Stimulated activated CD8-positive, alpha-beta memory T cell treated with anti-CD3 and anti-CD28 coated beads, Interleukin-4, amount 100 ng/mL, for 4 hours (primary cell): ENCODE measurements at places on chromosomes 6 and 20.

DNA sequence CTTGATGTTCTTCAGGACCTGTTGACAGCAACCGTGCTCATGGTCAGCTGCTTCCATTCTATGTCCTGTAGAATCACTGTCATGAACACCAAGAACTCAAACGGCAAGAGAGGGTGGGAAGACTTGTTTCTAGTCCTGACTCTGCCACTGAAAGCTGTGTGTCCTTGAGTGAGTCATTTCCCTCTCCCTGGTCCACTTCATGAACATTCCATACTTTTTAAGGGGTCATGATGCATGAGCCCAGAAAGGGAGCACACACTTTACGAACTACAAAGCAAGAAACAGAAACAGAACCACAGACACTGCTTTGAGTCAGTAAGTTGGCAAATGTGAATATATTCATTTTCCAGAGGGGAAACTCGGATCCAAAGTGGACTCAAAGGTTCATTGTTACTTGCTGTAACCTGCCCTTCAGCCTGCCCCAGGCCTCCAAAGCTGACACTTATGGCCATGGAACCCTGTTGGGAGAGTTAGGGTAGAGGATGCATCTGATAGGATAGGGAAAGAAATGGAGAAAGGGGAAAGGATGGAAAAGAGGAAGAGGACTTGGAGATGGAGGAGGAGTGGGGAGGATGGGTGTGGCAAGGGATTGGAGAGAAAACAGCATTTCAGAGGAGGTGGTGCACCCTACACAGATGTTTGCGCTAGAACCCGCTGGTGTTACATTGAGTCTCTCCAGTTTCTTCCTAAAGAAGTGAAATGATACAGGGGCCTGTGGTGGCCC is 129.8 kb downstream of the FOXO3 start:
- no peak for DNase-seq

GRCh38 chr6:72741083-72741482 is 119.2 kb downstream of the KCNQ5 start:
- no peak for DNase-seq

- no peak for DNase-seq
Measured at GRCh38 chr6:72954716-72955115, 270.6 kb downstream of the KHDC1L start.

DNA sequence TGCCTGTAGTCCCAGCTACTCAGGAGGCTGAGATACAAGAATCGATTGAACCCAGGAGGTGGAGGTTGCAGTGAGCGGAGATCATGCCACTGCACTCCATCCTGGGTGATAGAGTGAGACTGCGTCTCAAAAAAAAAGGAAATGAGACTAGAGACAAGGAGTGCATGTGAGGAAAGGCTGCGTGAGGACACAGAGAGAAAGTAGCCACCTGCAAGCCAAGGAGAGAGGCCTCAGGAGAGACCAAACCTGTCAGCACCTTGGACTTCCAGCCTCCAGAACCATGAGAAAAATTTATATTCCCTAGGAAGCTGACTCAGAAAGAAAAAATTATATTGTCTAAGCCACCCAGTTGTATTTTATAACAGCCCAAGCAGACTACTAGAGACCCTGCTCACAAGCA is 7.4 kb upstream of the BEND3 start:
- no peak for DNase-seq

DNA sequence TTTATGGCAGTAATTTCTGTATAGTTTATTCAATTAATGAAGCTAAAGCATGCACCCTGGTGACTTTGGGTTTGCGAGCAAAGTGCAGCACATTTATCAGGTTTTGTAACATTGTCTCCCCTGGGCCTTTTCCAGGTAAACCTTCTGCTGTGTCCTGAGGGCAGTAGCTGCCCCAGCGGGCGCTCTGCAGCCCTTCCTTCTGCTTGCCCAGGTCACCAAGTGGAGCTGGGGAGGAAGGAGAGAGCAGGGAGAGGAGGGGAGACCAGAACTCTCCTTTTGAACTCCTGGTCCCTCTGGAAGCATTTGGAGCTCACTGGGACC is 145.6 kb downstream of the DLL1 start:
- no peak for DNase-seq

GRCh38 chr20:40081653-40082052 is 607.4 kb downstream of the MAFB start:
- DNase-seq: no peak

DNA sequence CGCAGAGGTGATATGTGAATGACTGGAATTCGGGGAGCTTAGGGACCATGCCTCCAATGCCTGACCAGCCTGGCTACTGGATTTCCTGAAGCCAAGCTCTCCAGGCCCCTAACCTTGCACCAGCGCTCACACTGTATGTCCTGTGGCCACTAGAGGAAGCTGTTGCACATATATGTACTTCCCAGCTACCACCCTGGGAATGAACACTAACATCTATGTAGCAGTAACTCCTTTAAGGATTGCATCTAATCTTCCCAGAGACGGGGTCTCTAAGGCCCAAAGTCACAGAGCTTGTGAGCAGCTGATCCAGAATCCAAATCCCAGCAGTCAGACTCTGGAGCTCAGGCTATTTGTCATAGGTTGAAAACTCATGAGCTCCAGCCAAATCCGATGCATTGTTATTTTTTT is 20.4 kb upstream of the BPIFB1 start:
- no peak for DNase-seq

- no peak for DNase-seq
Measured at GRCh38 chr6:158149641-158150040, 18.4 kb downstream of the SERAC1 start.

DNA sequence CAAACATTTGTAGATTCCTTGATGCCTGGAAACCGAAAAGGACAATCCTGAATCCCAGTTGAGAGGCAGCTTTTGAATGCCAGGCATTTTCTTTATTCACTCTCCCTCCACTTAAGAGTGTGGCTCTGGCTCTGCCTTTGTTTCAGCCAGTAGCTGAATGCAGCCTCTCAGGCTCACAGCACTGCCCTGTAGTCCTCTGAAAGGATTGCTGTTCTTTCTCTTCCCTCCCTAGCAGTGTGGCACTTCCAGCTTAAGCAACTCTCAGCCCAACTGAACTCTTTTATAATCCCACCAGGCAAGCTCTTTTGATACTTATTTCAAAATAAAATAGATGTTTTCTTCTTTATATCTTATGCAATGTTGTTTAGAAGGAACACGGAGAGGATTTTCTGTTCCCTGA is 415.6 kb downstream of the GJA1 start:
- DNase-seq: no peak

GRCh38 chr6:134658596-134658995 is 291.3 kb downstream of the ALDH8A1 start:
- DNase-seq: no peak

GRCh38 chr6:131430531-131430930 is 142.5 kb upstream of the ARG1 start:
- DNase-seq: no peak

- no peak for DNase-seq
Measured at GRCh38 chr6:114342826-114343781, at the start of gene HS3ST5. HS3ST5 (minus strand) TSS chr6:114343023; CDS start chr6:114062845, 280,178 bp downstream.

- DNase-seq: no peak
Measured at GRCh38 chr6:44201200-44201599, 15.5 kb upstream of the MYMX start.

- DNase-seq: no peak
Measured at GRCh38 chr6:75499640-75500039, 6.0 kb upstream of the FILIP1 start.

DNA sequence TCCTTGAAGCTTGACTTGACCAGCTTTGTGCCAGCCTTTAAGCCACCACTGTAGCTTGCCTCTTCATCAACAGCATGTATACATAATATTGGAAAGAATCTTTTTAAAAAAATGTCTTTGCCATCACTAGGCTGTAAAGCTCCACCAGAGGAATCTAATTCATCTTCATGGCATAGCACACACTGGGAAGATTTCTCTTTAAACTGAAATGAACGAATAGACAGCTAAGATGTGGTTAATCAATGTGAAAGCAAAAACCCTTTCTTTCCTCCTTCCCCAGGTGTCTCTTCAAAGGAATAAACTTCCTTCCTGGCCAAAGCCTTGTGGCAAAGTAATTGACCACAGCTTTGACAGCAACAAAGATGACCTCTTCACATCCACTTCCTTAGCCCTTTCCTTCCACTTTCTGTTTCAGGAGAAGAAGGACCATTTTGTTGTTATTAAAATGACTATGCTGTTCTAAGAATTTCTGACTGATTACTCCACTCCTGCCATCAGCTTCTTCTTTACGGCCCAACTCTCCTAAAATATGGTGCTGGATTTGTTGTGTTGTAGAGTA is 428.7 kb upstream of the SOX4 start:
- no peak for DNase-seq

DNA sequence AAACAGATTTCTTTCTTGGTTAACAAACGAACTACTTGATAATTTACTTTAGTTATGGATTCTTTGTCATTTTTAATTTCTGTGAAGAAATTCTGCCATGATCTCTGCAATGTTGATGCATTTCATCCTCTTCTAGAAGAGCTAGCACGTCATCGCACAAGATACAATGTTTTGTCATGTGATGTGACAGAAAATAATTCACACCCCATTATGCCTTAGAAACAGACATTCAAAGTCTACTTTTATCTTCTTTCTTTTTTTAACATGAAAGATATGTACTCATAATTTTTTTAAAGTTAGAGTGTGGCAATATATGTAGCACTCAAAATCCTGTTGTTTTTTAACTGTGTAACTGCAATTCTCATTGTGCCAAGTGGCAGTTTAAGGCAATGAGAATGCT is 39.6 kb upstream of the NELFCD start:
- DNase-seq: no peak

DNA sequence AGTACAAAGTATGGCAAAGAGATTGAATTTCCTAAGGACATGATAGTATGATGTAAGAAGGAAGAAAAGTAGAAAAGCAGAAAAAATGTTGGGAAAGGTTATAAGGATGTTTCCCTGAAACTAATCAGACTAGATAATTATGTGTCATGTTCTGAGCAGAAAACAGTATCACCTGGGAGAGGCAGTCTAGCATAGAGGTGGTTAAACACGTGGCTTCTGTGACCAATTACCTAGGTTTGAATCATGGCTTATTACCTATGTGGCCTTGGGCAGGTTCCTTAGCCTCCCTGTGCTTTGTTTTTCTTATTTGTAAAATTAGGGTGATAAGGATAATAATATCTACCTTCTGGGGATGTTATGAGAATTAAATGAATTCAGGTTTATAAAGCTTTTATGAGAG is 38.0 kb downstream of the SCGN start:
- no peak for DNase-seq

- DNase-seq: no peak
Measured at GRCh38 chr6:158376631-158377081, 64.4 kb downstream of the TULP4 start.

DNA sequence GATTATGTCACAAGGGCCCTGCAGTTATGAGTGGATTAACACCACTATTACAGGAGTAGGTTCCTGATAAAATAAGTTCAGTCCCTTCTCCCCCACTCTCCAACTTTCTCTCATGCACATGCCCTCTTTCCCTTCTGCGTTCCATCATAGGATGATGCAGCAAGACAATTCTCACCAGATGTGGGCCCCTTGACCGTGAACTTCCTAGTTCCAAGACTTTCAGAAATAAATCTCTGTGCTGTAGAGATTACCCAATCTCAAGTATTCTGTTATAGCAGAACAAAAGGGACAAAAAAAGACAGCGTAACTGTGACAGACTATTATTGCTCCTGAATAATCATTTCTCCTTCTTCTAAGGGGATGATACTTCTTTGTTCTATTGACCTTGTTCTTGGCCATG is 33.8 kb upstream of the TMEM244 start:
- DNase-seq: no peak

DNA sequence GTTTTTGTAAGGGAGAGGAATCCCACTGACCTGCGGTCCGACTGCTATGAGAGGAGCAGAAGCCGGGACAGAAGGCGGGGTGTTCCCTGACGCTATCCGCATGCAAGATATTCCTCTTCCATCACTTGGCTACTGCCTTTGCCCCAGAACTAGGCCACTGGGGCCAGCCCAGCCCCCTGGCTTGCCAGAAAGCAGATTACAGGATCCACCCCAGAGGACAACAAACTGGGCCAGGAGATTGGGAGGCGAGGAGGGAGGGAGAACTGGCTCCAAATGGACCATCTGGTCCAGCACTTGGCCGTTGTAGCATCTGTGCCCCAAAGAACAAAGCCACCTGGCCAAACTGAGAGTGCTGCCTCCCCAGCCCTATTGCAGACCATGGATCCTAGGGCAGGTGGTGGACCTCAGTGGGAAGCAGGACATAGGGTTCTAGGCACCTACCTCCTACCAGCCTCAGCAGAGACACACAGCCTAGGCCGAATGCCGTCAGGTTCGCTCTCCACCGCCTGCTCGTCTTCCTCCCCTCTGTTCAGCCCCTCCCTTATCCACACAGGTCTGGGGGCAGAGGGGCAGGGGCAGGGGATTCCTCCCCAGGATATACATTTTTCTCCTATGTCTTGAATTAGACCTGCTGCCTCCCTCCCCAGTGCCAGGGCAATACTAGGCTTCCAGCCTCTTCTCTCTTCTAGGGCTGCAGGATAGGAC is 4.0 kb downstream of the MDGA1 start:
- DNase-seq: no peak

GRCh38 chr20:10673176-10673841 is 490 bp downstream of the JAG1 start:
- DNase-seq: no peak

- DNase-seq: no peak
Measured at GRCh38 chr20:13141546-13141945, 79.5 kb upstream of the ISM1 start.

DNA sequence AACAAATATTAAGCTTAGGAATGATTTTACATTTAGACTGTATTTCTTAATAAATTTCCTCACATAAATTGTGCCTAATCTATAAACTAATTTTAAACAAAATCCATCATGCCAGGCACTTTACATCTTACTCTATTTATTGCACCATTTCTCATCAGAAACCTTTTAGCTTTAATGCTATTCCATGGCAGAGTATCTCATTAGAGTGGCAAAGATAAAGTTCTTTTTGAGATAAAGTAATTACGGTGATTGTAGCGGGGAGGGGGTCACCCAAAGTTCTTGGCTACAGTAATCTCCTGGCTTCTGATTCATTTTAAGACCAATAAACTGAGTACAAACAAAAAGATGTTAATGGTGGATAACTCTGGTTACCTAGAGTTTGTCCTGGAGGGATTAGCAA is 532.1 kb downstream of the PRKN start:
- no peak for DNase-seq

DNA sequence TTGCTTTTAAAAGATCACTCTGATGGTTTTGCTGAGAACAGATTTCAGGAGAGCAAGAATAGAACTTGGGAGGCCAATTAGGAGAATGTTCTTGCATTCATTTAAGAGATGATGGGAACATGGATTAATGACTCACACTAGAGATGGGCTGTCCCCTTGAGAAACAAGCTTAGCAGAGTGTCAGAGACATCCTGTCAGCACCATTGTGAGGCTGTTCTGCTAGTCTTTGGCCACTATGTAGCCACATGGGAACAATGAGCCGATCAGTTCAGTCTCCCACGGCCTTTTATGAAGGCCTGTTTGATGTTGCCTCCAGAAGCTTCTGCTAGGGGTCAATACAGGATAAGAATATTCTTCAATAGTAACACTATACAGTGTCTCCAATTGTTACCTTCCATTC is 113.0 kb upstream of the EYA4 start:
- no peak for DNase-seq

- no peak for DNase-seq
Measured at GRCh38 chr20:33812152-33812849, 1.2 kb downstream of the CHMP4B start.

GRCh38 chr20:16493486-16493885 is 79.8 kb downstream of the KIF16B start:
- no peak for DNase-seq
